ENCODE measurements at places on chromosomes 2 and 18.

DNA sequence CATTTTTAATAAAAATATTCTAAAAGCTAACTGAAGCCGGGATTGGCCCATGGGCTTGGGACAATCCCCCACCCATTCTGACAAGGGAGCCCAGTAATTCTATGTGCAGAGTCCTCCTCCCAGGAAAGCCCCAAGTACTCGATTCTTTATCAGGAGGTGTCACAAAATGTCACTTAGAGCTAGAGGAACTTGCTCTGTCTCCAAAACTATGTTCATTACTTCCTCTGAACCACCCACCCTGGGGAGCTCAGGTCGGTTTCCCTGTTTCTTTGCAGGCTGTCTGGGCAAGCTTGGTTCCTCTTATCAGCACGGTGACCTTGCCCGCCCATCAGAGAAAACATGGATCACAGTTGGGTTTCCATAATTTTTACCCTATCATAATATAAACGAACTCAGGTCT is 430.6 kb upstream of the ID2 start:
- no peak for DNase-seq

- no peak for DNase-seq
These were observed 63.3 kb downstream of the RTP5 start for GRCh38 chr2:241932899-241933178.

- no peak for DNase-seq
These were observed 780 bp downstream of the SRD5A2 start for GRCh38 chr2:31579996-31580320.

DNA sequence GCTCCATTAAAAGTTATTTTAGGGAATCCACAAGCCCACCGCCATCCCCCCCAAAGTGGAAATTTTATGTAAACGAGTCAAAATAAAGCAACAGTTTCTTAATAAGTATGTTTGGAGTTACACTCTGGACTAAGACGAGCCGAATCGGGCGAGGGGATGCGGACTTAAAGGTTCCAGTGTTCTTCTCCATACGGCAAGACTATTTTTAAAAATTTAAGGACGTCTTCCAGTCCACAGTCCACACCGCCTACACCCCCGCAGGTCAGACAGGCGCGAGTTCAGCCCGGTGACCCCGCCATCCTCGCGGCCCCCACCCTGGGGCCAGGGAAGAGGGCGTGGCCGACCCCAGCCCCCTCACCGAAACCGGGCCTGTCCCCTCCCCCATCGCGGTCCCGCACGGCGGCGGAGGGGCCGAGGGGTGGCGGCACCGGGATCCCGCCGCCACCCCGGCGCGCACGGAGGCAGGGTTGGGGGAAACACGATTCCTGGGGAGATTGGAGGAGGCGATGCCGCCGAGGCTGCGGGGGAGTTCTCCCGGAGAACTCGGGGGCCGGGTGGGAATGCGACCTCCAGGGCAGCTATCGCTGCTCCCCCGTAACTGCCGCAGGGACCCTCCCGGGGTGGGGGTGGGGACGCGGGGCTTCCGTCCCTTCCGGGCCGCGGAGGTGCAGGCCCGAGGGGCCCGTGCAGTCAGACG is 24.5 kb upstream of the SMAD7 start:
- no peak for DNase-seq

DNA sequence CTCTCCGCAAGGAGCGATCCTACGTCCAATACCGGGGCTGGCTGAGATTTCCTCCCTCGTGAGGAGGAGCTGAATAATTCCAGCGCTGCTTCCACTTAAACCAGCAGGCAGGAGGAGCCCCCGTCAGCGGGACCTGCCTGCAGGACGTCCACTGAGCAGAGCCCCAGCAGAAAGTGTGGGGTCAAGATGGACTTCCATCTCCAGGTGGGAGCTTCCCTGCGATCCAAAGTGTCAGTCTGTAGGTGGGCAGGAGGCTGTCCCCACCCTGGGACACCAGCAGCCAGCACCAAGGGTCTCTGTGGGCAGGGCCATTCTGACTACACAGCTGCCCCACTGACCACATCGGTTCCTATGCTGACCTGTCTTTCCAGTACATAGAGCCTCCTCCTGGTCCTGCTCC is 462 bp upstream of the OTOS start:
- no peak for DNase-seq

GRCh38 chr2:121524685-121525425 is 5.8 kb upstream of the RNU4ATAC start:
- DNase-seq = no peak

- DNase-seq = no peak
These were observed 31.5 kb downstream of the RTP5 start for GRCh38 chr2:241901018-241901380.

GRCh38 chr2:144671695-144672455 is 152.0 kb upstream of the ZEB2 start:
- no peak for DNase-seq

DNA sequence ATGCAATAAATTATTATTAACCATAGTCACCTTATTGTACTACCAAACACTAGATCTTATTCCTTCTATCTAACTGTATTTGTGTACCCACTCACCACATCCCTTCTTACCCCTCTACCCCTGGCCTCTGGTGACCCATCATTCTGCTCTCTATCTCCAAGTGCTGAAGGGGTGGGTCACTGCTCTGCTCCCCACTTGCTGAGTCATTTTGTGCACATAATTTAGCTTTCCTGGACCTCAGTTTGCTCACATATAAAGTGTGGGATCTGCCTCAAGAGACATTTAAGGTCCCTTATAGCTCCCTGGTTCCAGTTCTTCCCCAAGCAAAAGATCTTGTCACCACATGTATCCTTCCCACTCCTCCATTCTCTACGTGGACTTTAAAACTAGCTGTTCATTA is 169.4 kb downstream of the ZNF385B start:
- DNase-seq = no peak

- DNase-seq = no peak
These were observed 3.6 kb downstream of the DYNC2LI1 start for GRCh38 chr2:43777306-43777926.

DNA sequence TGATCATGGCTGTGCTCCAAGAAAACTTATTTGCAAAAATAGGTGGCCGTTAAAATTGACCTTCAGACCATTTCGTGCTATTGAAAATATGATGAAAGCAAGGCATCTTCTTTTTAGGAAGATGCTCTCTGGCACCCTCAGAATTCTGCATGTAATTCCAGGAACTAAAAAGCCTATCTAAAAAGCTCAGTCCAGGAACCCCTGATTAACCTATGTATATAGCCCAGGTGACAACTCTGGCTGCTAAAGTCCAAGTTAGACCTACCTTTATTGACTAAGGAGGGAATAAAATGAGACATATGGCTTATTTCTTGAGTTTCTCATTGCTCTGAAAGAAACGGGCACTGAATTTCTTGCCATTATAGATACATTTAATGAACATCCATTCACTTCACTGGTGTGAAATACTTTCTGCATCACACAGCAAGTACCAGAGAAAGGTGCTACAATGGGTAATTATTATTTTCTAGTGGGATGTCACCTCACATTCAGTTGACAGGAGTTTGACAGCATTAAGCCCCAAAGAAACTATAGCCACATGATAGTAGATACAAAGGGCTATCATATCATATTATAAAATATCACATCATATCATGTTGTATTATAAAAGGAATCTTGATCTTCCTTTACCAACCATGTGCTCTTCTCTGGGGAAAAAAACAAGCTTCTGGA is 83.8 kb downstream of the EPHA4 start:
- DNase-seq = no peak

DNA sequence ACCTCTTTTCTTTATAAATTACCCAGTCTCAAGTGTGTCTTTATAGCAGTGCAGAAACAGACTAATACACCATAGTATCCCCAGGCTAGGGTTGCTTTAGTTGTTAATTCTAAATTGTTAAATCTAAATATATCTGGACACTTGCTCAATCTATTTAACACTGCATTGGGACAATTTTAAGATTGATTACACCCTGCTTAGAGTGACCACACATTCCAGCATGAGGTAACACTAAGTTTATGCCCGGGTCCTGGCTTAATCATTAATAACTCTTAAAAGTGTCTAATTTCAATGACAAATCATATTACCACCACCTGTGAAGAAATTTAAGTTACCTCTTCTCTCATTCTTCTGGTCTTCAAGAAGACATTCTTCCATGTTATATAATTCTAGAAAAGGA is 131.4 kb downstream of the ZNF385B start:
- no peak for DNase-seq

DNA sequence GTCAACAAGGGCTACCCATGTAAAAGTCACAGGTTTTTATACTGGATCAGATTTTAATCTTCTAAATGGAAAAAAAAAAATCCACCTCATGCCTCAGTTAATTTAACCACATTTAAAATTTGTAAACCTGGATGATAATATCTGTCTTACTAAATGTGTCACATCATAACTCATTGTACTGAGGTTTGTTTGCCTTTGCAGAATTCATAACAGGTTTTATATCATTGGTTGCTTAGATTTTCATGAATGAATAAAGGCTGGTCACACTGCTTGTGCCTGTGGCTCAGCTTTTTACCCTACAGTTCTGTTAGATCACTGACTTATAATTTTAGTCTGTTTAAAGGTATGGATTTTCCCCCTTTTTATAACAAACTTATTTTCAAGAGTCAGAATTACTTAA is 48.9 kb downstream of the PSMD14 start:
- no peak for DNase-seq

DNA sequence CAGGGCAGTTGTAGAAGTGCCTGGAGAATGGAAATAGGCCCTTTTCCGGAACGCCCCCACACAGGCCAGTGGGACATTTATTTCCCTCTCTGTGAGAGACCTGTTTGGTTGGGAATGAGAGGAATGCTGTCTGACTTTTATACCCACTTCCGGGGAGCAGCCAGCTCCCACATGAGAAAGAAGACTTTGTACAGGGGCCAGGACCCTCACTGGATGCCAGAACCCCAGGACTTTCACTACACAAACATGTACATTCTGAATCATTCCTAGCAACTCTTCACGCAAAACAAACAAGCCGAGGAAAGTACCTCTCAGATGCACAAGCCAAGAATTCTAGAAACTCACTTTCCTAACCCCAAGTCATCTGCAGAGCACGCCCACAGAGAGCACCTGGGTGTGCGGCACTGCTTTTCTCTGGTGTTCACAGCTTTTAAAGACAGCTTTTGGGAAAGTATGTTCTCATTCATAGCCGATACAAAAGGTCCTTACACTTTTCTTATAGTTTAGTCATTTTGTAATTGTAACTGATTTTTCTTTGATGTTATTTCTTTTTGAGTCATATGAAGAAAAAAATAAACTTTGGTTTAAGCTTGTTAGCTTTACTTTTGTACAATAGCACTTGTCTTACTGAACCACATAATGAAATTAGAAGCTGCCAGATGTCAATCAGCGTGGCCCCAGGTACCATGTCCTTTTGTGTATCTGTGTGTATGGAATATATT is 856.1 kb upstream of the ID2 start:
- no peak for DNase-seq

GRCh38 chr2:189555232-189555631 is 25.4 kb downstream of the SLC40A1 start:
- no peak for DNase-seq

GRCh38 chr2:27703638-27704341 is 40.1 kb downstream of the SLC4A1AP start:
- DNase-seq = peak; percentile 86

GRCh38 chr2:126994340-126994777 is 95.7 kb downstream of the TEX51 start:
- DNase-seq = no peak

DNA sequence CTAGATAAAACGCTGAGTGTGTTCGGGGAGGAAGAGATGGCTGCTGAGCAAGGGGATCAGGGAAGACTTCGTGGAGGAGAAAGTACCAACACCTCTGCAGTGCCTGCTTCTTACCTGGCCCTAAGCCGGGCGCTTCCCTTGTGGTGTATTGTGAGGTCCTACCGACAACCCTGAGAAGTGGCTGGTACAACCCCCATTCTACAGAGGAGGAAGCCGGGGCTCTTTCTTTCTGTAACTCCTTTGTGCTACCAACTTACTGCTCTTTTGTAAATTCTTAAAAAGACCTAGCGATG is 96.9 kb downstream of the ARMC9 start:
- DNase-seq = no peak

GRCh38 chr2:54161660-54162424 is 46.4 kb downstream of the ACYP2 start:
- no peak for DNase-seq

DNA sequence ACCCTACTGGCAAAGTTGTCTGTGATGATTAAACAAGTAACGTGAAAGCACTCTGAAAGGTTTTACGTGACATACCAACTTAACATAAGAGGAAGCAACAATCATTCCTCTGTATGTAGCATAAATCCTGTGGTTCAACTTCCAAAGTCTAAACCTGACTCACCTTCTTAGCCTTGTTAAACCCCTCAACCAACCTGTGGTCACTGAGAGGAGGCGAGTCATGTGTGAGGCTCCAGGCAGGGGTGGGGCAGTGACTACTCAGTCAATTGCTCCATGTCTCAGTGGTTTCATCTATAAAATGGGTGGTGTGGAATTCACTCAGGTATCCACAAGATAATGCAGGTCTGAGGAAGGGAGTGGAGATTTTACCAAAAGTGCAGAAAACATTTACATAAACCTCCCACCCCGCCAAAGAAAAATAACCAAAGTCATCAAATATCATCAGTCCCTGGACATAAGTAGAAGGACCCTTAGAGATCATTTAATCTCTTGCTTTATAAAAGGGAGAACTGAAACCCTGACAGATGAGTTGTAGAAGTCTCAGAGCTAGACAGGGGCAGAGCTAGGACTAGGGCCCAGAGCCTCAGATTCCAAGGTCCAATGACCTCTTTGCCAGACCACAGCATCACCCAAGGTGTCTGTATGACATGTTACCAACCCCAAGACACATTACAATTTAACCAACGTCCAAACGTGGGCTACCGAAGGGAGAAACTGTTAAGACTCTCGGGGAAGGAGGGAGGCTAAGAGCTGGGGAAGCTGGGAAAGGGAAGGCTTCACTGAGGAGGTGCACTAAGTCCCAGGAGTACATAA is 3.7 kb upstream of the PCBP1 start:
- DNase-seq = no peak

- DNase-seq = no peak
These were observed 326.2 kb downstream of the PDE11A start for GRCh38 chr2:177746358-177746757.

- no peak for DNase-seq
These were observed 127.0 kb upstream of the FZD5 start for GRCh38 chr2:207896525-207897285.

- no peak for DNase-seq
These were observed 772 bp downstream of the SCN2A start for GRCh38 chr2:165239856-165240515.

DNA sequence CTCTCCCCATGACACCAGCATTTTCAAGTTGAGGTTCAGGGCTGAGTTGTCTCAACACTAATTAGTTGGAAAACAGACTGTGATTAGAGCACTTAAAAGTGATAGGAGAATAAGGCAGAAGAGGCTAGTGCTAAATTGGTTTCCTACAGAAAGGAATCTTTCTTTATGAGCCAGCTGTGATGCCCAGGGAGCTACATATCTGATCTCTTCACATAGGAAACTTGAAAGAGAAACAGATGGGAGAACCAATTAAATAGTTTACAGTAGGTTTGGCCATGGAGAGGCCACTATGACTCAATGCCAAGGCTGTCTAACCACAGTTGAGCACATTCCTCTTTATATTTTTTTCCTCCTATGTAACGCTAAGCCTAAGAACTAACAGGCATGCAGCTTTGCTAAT is 418.3 kb upstream of the CYRIA start:
- DNase-seq = no peak
